ENCODE measurements at places on chromosomes 1 and 21. TPM values are rescaled to one million over a fixed set of nuclear protein-coding genes. Genes with fewer than 3 reads are reported as not detected.

The VSIG8 gene
- 0.20 TPM for total RNA-seq

The SHISAL2A gene
- total RNA-seq = not detected

The SLC2A1 gene
- total RNA-seq = 192 TPM

The SPRR1B gene
- total RNA-seq = not detected

The PRAMEF18 gene
- not detected for total RNA-seq

The OR14K1 gene
- total RNA-seq = not detected

The LIPI gene
- not detected for total RNA-seq

The PLA2G2C gene
- not detected for total RNA-seq

The SHISA4 gene
- total RNA-seq = 22.3 TPM

The CHAF1B gene
- 10.3 TPM for total RNA-seq

The GSTM5 gene
- 0.48 TPM for total RNA-seq

The IGSF9 gene
- total RNA-seq = not detected

The CCDC181 gene
- 1.2 TPM for total RNA-seq

The RIIAD1 gene
- total RNA-seq = not detected

The RYR2 gene
- under 0.01 TPM for total RNA-seq

The IL19 gene
- total RNA-seq = not detected

The FTCD gene
- total RNA-seq = 0.20 TPM

The ELAPOR1 gene
- 0.29 TPM for total RNA-seq

The DVL1 gene
- total RNA-seq = 24.0 TPM

The TAS1R1 gene
- 0.20 TPM for total RNA-seq

The GOLT1A gene
- not detected for total RNA-seq

The EDN2 gene
- not detected for total RNA-seq

The RALGPS2 gene
- 18.1 TPM for total RNA-seq

The DDR2 gene
- 58.2 TPM for total RNA-seq

The CD1D gene
- total RNA-seq = 0.36 TPM

The SPOCD1 gene
- 12.4 TPM for total RNA-seq

The FCN3 gene
- not detected for total RNA-seq

The PLA2G4A gene
- 5.6 TPM for total RNA-seq

The MRPS15 gene
- 139 TPM for total RNA-seq

The ZNF670 gene
- total RNA-seq = 6.0 TPM

The PLEKHN1 gene
- total RNA-seq = 0.88 TPM

The FAM20B gene
- total RNA-seq = 24.2 TPM

The ACTL8 gene
- total RNA-seq = 0.48 TPM

The MCOLN3 gene
- 0.48 TPM for total RNA-seq

The IFI44 gene
- total RNA-seq = 107 TPM

The SPRR1A gene
- not detected for total RNA-seq

The CA14 gene
- not detected for total RNA-seq

The TNFSF4 gene
- 1.3 TPM for total RNA-seq

The FCMR gene
- 1.7 TPM for total RNA-seq

The FLG gene
- total RNA-seq = under 0.01 TPM

The GNG12 gene
- total RNA-seq = 174 TPM

The SELE gene
- total RNA-seq = not detected

All from RPMI7951 (cell line).